Left ventricle myocardium superior (tissue), 1 donor: ENCODE measurements at places on chromosomes 2 and 18.

DNA sequence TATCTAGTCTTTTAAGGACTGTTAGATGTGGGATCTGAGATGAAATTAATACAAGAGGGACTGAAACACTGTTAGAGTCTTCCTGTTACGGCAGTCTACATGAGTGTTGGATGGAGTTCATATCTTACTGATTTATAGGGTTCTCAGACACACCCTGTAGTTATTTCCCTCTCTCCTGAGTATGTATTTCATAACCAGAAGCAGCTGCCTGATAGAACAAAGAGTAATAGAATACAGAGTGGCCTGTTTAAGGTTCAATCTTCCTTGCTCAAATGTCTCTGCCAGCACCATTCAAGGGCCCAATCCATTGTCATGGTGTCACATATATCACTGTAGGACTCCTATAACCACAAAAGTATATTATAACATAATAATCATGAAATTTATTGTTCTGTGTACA is 1229.1 kb upstream of the ACVR2A start:
- DNase-seq: no peak

GRCh38 chr2:144971786-144972335 is 451.9 kb upstream of the ZEB2 start:
- no peak for DNase-seq

DNA sequence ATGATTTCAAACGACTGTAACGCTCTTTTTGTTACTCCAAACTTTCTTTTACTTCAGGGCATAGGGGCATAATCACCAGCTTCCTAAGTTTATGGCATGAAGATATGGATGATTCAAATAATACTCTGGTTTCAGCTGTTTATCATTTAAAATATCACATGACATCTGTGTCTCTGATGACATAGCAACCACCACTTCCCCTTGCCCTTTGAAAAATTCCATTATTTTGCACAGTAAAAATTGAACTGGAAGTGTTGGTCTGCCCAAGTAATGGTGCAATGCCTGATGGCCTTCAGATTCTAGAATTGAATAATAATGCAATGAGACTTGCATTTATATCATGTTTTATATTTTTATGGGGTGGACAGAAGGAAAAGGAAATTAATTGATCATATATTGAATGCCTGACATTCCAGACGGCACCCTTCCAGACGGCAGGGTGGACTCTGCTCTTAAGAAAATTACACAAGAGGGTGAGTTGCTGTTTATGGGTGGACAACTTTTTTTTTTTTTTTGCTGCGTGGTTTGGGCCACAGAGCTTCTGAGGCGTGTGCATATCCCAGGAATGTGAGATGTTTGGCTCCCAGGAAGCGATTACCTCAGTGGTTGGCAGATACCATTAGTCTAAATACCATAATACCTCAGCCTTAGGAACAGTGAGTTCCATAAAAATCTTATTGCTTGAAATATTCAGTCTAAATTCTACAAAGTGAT is 101.7 kb upstream of the ZNF521 start:
- DNase-seq: no peak

DNA sequence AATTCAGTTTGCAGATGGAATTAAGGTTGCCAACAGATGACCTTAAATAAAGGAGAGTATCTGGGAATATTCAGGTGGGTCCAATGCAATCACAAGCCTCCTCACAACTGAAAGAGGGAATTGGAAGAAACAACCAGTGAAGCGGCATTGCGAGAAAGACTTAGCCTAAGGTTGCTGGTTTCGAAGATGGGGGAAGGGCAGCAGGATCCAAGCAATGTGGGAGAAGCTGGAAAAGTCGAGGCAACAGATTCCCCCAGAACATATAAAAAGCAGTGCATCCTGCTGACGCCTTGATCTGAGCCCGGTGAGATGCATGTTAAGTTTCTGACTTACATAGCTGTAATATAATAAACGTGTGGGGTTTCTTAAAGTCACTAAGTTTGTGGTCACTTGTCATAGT is 162.5 kb downstream of the NDUFA10 start:
- no peak for DNase-seq

DNA sequence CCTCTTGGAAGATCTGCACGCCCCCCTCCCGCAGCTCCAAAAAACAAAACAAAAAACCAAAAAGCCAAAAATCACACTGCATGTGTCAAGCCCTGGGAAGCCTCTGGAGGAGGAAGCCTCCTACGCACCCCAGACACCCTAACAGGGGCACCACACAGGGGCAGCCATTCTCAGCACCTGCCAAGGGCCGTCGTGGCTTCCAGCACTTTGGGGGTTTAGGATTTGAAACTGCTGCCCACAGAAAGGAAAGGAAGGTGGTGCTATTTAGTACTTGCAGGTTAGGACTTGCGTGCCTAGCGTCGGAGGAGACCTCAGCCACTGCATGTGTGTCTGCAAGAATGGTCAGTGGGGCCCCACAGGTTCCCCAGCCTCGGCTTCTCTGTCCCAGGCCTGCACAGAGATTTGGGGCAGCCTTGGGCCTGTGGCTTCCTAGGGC is 419 bp upstream of the GPR55 start:
- no peak for DNase-seq
